Activated T-cell treated with anti-CD3 and anti-CD28 coated beads, Interleukin-2, amount 50 U/mL, for 48 hours (primary cell): ENCODE measurements at places on chromosomes 3 and 15.

GRCh38 chr15:74842581-74843444, at the start of gene ULK3:
Gene ULK3, minus strand, starts transcription at chr15:74843156. Its CDS starts 51 bp downstream, at chr15:74843105.
- peak; percentile 96 for DNase-seq

DNA sequence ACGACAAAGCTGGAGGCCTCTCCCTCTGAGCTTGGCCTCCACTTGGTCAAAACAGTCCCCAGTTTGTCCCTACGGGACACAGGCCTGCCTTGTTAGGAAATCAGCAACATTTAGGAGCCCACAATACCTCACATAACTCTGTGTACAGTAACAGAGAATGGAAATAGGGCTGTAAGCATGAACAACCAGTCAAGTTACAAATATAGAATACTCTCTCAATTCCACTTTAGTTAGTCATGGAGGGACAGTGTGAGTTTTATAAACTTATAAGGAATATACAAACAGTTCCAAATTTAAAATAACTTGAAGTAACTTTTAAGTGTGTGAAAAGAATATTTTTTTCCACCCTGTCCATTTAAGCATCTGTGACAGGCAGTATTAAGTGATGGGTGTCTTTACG, 129.4 kb downstream of the PGPEP1L start:
- no peak for DNase-seq

DNA sequence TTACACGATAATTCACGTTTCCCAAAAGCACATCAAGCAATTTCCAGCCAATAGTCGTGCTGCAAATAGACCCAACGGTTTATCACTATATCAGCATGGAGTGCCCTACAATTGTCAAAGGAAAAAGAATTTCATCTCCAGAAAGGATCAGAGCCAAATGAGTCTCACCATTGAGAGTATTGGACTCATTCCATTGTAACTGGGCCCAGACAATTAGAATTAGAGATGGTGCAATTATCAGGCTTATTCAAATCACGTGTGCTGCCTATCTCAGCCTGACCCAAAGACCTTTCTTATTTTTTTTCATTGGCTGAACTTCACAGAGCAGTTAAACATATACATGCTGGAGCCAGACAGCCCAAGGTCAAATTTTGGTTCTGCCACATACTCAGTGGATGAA, 87.0 kb upstream of the LRTM1 start:
- no peak for DNase-seq

- DNase-seq: no peak
Observed at GRCh38 chr3:42652611-42653302, 740 bp upstream of the ZBTB47 start.

- no peak for DNase-seq
Observed at GRCh38 chr15:69265347-69265955, 33.3 kb upstream of the PAQR5 start.

GRCh38 chr3:55698831-55699230, 211.7 kb upstream of the WNT5A start:
- DNase-seq: no peak

DNA sequence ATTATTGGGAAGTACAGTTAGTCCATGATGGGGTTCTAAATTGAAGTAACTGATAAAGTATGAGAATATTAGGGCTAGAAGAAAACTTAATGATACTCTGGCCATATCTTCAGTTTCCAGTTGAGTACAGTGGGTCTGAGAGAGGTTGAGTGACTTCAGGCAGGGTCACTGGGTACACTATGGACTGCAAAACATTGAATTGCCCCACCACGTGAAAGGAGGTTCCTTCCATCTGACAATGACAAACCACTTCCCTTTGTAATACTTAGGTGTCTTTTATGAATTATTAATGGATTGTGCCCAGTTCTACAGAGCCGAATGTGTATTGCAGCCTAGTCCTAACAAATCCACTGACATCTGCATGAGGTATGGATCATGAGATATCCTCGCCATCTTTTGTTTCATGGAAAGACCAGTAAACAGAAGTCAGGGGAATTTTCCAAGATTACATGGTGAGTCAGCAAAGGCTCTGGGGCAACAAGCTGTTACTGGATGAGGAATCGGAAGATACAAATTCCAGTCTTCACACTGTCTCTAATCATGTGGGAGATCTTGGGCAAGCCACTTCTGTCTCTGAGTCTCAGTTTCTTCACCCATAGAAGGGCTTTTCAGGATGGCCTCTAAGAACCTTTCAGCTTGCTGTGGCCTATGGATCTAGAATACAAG, 66.5 kb upstream of the BCL6 start:
- DNase-seq: no peak

GRCh38 chr15:92044203-92044909, 190.8 kb downstream of the SLCO3A1 start:
- DNase-seq: no peak

- no peak for DNase-seq
Observed at GRCh38 chr15:31111091-31111647, 9.6 kb upstream of the TRPM1 start.

DNA sequence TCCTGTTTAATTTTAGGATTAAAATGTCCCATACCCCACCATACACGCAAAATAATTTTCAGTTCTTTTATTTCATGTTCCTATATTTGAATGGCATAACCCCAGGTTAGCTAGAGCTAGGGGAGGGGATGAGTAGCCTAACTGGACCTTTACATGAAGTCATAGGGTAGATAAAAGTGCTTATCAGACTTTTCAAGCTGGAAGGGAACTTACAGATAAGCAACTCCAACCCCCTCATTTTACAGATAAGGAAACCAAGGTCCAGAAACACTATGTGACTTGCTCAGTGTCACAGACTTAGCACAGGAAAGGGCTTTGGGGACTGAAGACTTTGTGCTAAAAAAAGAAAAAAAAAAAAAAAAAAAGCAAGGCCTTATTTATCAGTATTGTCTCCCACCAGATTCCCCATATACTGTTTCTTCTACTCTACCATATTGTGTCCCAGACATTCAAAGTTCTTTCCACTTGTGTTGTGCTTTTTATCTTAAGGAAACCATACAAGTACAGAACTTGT, 10.6 kb upstream of the TNIK start:
- DNase-seq: no peak

DNA sequence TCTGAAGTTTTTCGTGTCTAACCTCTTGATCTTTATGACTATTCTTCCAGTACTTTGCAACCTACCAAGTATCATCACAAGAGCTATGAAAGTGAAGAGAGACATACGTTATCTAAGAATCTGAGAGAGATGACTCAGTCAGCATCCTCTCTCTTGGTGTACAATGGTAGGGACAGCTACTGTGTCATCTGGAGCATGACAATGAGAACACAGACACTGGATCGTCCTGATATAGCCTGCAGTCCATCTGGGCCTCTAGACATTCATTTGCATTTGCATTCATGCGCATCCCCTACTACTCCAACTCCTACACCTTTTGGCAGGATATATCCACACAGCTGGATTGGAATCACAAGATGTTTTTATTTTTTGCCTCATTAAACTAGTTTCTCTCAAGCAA, 115.2 kb downstream of the PEX5L start:
- DNase-seq: no peak

- no peak for DNase-seq
Observed at GRCh38 chr3:71104121-71104541, 479.4 kb downstream of the FOXP1 start.

GRCh38 chr3:158820521-158820920, 18.7 kb downstream of the MFSD1 start:
- no peak for DNase-seq

DNA sequence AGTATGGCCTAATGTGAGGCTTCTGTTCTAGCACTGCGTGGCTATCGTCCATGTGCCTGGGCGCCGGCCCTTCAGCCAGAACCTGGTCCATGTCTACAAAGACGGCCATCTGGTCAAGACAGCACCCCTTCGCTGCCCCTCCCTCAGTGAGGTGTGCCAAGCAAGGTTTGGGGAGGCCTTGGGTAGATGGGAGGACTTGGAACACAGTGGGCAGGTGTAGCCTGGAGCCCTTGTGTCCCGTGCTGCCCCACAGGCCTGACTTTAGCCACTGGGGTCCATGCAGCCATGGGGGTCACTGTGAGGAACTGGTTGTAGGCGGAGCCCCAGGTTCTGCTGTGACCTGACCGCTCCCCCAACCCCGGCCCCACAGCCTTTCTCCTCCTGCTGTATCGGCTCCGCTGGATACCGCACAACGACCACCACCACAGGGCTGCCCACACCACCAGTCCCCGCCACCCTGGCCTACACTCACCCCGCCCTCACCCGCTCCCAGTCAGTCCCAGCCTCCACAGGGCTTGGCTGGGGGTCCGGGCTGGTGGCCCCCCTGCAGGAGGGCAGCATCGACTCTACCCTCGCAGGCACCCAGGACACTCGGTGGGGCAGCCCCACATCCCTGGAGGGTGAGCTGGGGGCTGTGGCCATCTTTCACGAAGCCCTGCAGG, 16.6 kb downstream of the NBEAL2 start:
- DNase-seq: no peak

- DNase-seq: no peak
Observed at GRCh38 chr3:168747697-168748096, 652.0 kb upstream of the GOLIM4 start.

- DNase-seq: peak; percentile 31
Observed at GRCh38 chr3:49872801-49873281, 3.1 kb upstream of the CAMKV start.

GRCh38 chr15:93399121-93399520, 310.1 kb upstream of the RGMA start:
- DNase-seq: no peak

GRCh38 chr3:29277249-29277648, 3.6 kb upstream of the RBMS3 start:
- no peak for DNase-seq
